ENCODE measurements at places on chromosomes 12 and 14.

DNA sequence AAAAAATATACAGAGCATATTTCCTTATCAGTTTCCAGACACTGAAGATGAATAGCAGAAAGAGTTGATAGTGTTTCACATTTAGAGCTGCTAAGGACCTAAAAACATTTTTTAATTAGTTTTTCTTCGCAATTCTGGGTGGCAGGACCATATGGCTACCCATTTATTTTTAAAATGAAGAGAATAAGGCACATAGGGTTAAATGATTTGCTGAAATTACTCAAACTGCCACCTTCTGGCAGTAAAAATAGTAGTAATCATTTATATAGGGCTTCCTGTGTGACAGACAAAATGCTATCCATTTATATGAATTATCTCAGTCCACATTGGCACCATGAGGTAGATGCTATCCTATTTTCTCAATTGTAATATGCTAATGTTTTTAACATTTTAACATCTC is 108.6 kb upstream of the CCDC196 start:
- DNase-seq, result no peak

GRCh38 chr12:90028635-90029051 is 320.0 kb upstream of the ATP2B1 start:
- no peak for DNase-seq

GRCh38 chr12:116978791-116979508 is 68.2 kb downstream of the FBXW8 start:
- no peak for DNase-seq

GRCh38 chr14:59067127-59067894 is 121.2 kb upstream of the DAAM1 start:
- no peak for DNase-seq

DNA sequence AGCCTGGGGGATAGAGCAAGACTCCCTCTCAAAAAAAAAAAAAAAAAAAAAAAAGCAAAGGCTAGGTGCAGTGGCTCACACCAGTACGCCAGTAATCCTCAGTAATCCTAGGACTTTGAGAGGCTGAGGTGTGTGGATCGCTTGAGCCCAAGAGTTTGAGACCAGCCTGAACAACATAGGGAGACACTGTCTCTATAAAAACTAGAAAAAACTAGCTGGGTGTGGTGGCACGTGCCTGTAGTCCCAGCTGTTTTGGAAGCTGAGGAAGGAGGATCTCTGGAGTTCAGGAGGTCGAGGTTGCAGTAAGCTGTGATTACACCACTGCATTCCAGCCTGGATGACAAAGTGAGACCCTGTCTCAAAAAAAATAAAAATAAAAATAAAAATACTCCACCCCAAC is 8.9 kb upstream of the RBM25 start:
- no peak for DNase-seq

GRCh38 chr12:15767301-15767700 is 21.9 kb downstream of the EPS8 start:
- no peak for DNase-seq

DNA sequence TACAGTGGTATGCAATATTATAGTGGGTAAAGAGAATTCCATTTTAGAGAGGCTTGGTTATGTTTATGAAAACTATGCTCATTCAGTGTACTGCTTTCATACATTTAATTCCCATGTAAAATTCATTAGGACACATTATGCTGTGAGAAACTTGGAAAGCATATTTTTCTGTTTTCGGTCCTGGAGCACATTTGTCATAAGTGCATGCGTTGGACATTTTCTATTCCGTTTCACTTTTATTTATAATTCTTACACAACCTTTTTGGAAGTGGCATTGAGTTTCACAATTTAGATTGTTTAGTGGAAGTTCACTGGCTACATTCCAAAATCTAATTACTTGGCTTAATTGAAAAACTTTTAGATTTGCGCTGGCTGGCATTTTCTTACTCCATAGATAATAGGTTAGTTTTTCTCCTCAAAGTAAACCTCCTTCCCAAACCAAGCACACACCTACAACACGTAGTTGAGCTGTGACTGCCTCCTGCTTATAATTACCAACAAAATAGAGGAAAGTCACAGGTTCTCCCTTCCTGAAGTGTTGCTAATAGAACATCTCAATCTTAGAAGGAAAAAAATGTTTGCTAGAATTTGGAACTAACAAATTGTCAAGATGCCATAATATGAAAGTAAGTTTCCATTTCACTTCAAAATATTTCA is 938.5 kb downstream of the TRHDE start:
- DNase-seq, result no peak

- no peak for DNase-seq
These were observed 13.5 kb downstream of the C12orf71 start for GRCh38 chr12:27068863-27069262.

DNA sequence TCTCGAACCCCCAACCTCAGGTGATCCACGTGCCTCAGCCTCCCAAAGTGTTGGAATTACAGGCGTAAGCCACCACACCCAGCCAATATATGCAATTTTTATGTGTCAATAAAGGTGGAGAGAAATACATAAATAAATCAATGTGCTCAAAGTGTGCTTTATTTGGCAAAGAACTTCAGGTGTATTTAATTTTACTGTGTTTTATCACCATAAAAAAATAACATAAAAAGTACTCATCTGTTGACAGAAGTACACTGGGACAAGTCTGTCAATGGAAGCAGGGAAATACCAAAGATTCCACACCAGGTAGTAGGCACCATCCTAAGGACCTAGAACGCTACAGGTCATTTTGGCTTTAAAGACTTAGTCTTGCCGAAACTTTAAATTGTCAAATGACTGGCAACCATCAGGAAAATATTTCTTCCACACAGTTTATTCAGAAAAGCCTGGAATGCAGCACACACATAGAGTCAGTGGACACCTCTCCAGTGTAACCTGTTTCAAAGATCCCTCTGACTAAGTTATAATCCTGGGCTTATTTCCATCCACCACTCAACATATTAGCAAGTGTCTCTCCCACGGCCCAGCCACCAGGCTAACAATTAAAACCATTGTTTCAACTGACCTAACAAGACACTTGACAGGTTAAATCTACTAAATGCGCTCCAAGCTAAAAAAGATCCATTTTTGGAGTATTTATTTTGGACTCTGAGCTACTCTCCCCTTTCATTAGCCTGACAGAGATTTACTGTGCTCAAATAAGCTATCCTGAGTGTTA is 4.2 kb downstream of the ERO1A start:
- DNase-seq, result no peak

GRCh38 chr12:51362747-51363342 is 16.4 kb upstream of the CELA1 start:
- DNase-seq, result no peak

DNA sequence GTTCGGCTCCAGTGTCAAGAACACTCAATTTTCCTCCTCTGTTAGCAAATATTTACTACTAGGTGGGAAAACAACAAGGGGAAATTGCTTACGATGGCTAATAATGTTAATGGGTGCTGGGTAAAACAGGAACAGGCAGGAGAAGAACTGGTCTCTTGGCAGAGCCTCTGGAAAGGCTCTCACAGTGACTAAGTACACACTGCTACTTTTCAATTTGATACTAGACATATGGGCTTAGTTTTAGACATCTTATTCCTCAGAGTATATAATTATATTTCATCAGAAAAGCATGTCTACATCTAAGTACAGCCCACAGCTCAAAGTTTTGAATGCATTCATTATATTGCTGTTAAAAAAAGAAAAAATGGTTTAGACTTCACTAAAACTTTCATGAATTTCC is 65.4 kb upstream of the SAV1 start:
- DNase-seq, result no peak

- no peak for DNase-seq
These were observed 265.9 kb downstream of the EFCAB11 start for GRCh38 chr14:89688507-89689211.

- no peak for DNase-seq
These were observed 55.3 kb upstream of the TMCC3 start for GRCh38 chr12:94705676-94706075.

DNA sequence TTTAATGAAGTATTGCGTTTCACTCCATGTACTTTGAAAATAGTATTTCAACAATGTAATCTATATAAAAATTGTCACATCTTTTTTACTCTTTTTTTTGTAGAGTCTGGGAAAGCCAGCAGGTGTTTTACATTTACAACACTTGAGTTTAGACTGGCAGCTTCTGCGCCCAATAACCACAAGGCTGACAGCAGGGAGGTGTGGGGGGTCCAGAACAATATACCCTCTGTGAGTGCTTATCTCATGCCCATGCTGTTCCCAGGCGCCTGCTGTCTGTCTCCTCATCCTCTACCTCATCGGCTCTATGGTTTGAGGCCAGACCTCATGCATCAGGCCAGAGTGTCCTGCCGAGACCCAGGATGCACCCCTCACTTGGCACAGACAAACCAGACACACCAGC is 24.9 kb downstream of the FBRSL1 start:
- no peak for DNase-seq

GRCh38 chr14:57725399-57726077 is 140.4 kb downstream of the SLC35F4 start:
- DNase-seq, result no peak

DNA sequence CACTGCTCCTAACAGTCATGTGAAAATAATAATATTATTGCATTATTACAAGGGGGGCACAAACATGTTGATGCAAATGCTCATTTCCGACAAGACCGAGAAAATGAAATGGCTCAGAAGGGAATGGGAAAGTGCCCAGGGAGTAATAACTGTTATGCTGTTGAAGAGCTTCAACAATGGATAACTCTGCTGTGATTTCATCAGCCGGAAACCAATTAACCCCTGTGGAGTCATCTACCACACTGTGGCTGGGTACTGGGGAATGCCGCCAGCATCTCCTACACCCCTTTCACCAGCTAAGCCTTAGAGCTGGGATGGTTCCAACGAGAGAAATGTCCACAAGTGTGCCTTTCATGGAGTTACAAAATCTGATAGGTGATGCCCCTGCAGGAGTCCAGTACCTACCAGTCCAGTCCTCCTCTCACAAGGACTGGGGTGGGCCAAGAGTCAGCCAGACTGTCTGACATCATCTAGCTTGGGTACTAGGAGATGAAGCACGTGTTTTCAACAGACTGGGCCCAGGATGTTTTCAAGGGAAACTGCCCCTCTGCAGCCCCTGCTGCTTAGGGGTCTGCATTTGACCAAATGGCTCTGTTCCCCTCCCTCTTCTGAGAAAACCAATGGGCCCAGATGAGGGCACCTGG is 509.3 kb upstream of the CCDC196 start:
- no peak for DNase-seq

GRCh38 chr12:10021342-10021741 is 9.1 kb upstream of the CLEC9A start:
- DNase-seq, result no peak

DNA sequence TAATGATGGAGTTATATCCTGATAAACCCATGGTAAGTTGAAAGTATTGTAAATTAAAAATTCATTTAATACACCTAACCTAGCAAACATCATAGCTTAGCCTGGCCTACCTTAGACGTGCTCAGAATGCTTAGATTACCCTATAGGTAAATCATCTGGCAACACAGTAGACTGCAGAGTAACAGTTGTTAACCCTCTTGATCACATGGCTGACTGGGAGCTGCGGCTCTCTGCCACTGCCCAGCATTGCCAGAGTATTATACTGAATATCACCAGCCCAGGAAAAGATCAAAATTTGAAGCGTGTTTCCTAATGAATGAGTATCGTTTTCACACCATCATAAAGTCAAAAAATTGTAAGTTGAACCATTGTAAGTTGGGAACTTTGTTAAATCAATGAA is 17.8 kb upstream of the TMPRSS12 start:
- no peak for DNase-seq

DNA sequence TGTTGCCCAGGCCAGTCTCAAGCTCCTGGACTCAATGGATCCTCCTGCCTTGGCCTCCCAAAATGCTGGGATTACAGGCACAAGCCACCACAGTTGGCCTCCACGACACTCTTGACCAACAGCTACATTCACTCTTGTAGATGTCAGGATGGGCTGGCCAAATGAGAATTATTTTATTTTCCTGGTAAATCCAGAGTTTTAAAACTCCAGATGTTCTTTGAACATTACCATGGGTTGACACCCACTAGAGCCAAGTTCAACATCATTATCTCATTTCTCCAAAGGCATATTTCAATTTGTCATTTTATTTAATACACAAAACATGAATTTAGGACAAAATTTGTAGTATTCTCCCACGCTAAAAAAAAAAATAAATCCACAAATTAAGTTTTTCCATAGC is 56.5 kb upstream of the FOXN3 start:
- no peak for DNase-seq

GRCh38 chr12:6307529-6307928 is 3.0 kb upstream of the PLEKHG6 start:
- DNase-seq, result no peak

- DNase-seq, result no peak
These were observed 17.6 kb upstream of the STK38L start for GRCh38 chr12:27226407-27226929.

DNA sequence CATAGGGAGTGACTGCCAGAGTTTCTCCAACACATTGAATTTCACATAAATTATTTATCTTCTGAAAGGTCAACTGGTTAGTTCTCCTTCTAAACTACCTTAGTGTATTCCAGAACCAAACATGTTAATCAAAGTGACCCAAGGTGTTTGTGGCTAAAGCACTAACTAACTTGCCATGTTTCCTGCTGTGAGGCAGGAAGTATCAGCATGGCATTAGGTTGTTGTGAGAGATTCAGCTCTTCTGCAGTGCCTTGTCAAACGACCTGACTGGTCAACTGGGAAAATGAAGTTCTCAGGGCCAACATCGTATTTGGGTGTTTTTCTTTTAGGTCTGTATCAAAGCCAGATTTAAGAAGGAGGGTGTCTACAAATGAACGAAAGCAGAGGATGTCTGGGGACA is 448.1 kb downstream of the APAF1 start:
- no peak for DNase-seq

DNA sequence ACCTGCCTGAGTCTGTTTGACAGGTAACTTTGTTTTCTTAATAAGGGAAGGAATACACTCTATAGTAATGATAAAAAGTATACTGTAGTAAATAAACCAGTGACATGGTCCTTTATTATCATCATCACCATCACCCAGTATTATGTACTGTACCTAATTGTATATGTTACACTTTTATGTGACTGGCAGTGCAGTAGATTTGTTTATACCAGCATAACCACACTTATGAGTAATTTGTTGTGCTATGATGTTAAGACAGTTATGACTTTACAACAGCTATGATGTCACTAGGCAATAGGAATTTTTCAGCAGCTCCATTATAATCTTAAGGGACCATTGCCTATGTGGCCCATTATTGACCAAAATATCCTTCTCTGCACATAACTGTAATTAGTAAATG is 155.0 kb downstream of the NUBPL start:
- DNase-seq, result no peak

DNA sequence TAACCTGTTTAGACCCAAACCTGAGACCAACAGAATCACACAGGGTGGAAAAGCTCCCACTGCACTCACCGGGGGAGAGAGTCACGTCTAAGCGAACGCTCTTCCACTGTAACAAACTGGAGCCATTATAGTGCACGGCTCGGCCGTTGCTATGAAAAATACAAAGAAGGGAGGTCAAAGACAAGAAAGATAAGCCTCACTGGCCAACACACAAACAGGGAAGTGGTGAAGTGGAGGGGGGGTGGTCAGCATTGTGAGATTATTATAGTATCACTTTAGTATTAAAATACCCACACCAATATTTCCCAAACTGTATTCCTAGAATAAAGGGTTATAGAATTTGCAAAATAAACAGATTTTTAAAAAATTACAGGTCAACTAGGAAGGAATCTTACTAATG is 90.9 kb downstream of the TRAFD1 start:
- DNase-seq, result no peak

- DNase-seq, result no peak
These were observed 575 bp upstream of the FMNL3 start for GRCh38 chr12:49707812-49708147.

All from T-helper 9 cell (primary cell).